ENCODE measurements at places on chromosomes 3 and 15.

DNA sequence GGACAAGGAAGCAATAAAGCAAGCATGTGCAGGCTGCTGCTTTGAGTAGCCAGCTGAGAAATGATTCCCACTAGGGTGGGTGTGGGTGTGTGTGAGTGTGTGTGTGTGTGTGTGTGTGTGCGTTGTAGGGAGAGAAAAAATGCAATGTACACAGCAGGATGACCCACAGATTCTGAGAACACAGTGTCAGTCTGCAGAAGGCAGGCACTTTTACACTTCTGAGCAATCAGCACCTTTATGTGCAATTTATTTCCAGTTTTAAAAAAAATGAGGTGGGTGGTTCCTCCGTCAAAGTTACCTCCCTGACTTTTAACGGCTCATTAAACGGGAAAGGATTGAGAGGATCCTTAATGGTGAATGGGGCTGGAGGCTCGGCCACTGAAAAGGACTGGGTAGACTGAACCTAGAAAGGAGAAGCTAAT lies 38.5 kb upstream of the LIPC start:
- peaks cover 17% of the 10 kb centered on the region for H3K4me1 ChIP-seq
- no peaks in the 10 kb centered on the region for H3K36me3 ChIP-seq
- no peak for DNase-seq
- H3K4me3 ChIP-seq: no peak overlapping the region
- no peaks in the 10 kb centered on the region for H3K27me3 ChIP-seq

DNA sequence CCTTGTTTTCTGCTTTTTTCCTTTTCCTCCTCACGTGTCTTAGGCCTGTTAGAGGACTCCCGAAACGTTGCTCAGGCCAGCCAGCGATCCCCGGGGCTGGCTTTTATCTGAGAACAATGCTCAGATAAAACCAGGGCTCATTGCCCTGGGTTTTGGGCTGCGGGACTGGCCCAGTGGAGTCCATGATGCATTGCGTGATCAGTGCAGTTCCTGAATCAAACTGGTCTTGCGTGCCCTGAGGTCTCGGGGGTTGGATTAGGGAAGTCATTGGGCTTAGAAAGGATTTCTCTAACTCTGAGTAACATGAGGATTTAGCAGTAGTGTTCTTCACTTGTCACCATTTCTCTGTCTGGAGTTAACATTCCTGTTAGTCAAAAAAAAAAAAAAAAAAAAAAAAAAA lies 66.3 kb downstream of the CCR1 start:
- H3K4me1 ChIP-seq: no peaks in the 10 kb centered on the region
- H3K36me3 ChIP-seq: no peaks in the 10 kb centered on the region
- H3K27ac ChIP-seq: no peak overlapping the region
- H3K4me3 ChIP-seq: no peak overlapping the region
- H3K27me3 ChIP-seq: no peaks in the 10 kb centered on the region
- no peak for DNase-seq

- H3K36me3 ChIP-seq: peaks cover 14% of the 10 kb centered on the region
- H3K27ac ChIP-seq: peak overlapping the region; percentile 2
- peaks cover 40% of the 10 kb centered on the region for H3K4me1 ChIP-seq
- DNase-seq: no peak
- no peak overlapping the region for H3K4me3 ChIP-seq
- H3K27me3 ChIP-seq: no peaks in the 10 kb centered on the region
Measured at GRCh38 chr15:59335207-59335786, 37.4 kb downstream of the MYO1E start.

GRCh38 chr15:52324109-52324508 lies 28.5 kb upstream of the MYO5C start:
- H3K27me3 ChIP-seq: no peaks in the 10 kb centered on the region
- H3K4me1 ChIP-seq: no peaks in the 10 kb centered on the region
- no peak overlapping the region for H3K4me3 ChIP-seq
- no peak overlapping the region for H3K27ac ChIP-seq

DNA sequence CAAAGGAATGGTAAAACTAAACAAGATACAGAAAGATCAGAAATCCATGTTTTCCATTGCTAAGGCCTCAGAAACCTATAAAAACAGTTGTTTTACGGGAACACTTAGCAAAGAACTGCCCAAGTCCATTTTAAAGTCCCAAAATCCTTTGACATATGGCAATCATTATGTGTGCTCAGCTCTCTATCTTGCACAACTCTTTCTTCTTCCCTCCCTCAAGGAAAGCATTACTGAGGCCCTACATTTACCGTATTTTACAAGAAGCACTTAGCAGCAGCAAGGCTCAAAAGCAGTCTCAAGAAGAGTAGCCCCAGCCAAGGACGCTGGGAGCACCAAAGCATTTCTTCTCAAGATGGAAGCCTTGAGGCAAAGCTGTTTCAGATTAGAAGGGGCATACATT lies 169.6 kb upstream of the LRTM1 start:
- no peak overlapping the region for H3K4me3 ChIP-seq
- H3K4me1 ChIP-seq: no peaks in the 10 kb centered on the region
- no peak overlapping the region for H3K27ac ChIP-seq
- H3K27me3 ChIP-seq: no peaks in the 10 kb centered on the region
- H3K36me3 ChIP-seq: no peaks in the 10 kb centered on the region

DNA sequence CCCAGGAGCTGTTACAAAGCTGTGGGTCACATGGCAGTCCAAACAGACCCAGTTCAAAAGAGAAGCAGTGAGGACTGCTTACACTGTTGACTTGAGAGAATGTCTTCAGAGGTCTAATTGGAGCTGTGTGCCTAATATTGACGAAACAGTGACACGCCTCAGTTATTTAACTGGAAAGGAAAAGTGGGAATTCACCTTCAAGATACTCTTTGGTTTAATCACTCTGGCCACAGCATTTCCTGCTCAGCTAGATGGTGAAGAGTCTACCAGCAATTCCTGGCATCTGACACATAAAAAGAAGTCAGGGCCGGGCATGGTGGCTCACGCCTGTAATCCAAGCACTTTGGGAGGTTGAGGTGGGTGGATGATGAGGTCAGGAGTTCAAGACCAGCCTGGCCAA lies 326.4 kb downstream of the SV2B start:
- no peak overlapping the region for H3K27ac ChIP-seq
- DNase-seq: peak; percentile 69
- no peaks in the 10 kb centered on the region for H3K27me3 ChIP-seq
- no peak overlapping the region for H3K4me3 ChIP-seq
- H3K4me1 ChIP-seq: no peaks in the 10 kb centered on the region

DNA sequence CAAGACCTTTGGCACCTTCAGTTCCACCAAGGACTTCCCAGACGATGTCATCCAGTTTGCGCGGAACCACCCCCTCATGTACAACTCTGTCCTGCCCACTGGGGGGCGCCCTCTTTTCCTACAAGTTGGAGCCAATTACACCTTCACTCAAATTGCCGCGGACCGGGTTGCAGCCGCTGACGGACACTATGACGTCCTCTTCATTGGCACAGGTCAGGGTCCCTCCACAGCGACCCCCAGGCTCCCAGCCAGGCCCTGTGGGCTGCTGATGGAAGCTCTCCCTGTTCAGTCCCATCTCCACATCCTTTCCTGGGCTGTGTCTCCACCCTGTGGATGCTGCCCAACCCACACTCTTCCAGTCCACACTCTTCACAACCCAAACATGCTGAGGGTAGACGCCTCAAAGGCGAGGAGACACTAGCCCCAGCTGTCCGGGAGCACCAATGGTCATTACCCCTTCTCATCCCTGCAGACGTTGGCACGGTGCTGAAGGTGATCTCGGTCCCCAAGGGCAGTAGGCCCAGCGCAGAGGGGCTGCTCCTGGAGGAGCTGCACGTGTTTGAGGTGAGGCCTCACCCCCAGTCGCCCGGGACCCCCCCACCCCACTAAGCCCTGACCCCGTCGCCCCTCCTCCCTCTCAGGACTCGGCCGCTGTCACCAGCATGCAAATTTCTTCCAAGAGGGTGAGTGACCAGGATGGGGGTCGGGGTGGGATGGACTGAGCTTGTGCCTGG lies 4.3 kb upstream of the LSMEM2 start:
- H3K36me3 ChIP-seq: peaks cover 48% of the 10 kb centered on the region
- H3K27me3 ChIP-seq: no peaks in the 10 kb centered on the region
- no peak overlapping the region for H3K4me3 ChIP-seq
- no peak for DNase-seq
- peaks cover 15% of the 10 kb centered on the region for H3K4me1 ChIP-seq

DNA sequence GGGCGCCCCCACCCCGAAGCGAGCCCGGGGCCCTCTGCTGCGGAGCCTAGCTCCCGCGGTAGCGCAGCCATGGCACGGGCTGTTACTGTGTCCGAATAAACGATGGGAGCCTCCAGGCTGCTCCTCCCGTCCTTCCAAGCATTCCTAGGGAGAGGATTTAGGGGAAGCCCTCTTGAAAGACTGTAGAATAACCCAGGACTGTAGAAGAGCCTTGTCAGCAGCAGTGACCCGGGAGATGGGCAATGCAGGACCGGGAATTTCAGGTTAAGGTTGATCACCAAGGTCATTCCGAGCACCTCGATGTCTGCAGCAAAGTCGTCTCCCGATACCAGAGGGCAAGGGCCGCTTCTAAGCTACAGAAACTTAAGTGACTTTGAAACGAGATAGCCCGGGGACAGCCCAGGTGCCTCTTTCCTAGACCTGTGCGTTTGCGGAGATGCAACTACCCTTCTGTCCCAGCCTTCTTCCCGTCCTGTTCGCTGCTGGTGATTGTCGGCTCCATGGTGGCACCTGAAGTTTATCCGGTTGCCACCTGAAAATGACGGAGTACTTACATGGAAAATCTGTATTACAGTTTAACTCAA lies 753 bp upstream of the MYO5A start:
- H3K27ac ChIP-seq: peak overlapping the region; percentile 28
- H3K27me3 ChIP-seq: no peaks in the 10 kb centered on the region
- no peaks in the 10 kb centered on the region for H3K36me3 ChIP-seq
- DNase-seq: no peak

DNA sequence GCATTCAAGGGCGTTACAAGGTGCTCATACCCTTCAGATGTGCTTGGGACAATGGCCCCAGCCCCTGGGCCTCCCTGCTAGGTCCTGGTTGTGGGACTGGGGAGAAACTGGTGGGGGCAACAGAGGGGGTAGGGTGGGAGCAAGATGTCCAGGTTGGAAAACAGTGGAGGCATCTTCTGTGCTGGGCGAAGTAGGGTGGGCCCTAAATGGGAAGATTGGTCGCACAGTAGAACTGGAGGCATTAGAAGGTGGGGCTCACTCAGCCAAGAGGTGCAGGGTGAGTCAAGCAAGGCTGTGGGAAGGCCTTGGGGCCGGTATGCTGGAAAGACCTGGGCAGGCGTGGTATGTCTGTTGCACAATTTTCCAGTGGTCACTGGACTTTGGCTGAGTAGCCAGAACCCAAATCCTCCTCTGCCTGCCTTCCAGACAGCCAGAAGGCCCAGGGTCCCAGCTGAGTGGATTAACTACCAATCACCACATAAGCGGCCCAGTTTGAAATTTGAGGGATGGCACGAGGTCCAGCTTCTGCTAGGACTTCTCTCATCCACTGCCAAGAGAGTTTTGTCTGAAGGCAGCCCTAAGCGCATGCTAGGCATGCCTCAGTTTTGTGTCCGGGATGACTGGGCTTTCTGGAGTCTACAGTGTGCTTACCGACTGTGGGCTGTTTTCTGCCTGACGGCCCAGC lies 74.5 kb downstream of the LSM3 start:
- DNase-seq: no peak
- H3K36me3 ChIP-seq: no peaks in the 10 kb centered on the region
- H3K4me1 ChIP-seq: no peaks in the 10 kb centered on the region
- H3K4me3 ChIP-seq: no peak overlapping the region
- H3K27ac ChIP-seq: no peak overlapping the region
- H3K27me3 ChIP-seq: no peaks in the 10 kb centered on the region

GRCh38 chr15:82231842-82232241 lies 30.7 kb downstream of the EFL1 start:
- H3K27ac ChIP-seq: no peak overlapping the region
- H3K27me3 ChIP-seq: no peaks in the 10 kb centered on the region
- peaks cover 37% of the 10 kb centered on the region for H3K36me3 ChIP-seq
- DNase-seq: no peak
- H3K4me1 ChIP-seq: no peaks in the 10 kb centered on the region

- peaks cover 65% of the 10 kb centered on the region for H3K36me3 ChIP-seq
- H3K27ac ChIP-seq: peak overlapping the region; percentile 3
- DNase-seq: no peak
Measured at GRCh38 chr3:33372218-33373081, 67.8 kb downstream of the UBP1 start.

DNA sequence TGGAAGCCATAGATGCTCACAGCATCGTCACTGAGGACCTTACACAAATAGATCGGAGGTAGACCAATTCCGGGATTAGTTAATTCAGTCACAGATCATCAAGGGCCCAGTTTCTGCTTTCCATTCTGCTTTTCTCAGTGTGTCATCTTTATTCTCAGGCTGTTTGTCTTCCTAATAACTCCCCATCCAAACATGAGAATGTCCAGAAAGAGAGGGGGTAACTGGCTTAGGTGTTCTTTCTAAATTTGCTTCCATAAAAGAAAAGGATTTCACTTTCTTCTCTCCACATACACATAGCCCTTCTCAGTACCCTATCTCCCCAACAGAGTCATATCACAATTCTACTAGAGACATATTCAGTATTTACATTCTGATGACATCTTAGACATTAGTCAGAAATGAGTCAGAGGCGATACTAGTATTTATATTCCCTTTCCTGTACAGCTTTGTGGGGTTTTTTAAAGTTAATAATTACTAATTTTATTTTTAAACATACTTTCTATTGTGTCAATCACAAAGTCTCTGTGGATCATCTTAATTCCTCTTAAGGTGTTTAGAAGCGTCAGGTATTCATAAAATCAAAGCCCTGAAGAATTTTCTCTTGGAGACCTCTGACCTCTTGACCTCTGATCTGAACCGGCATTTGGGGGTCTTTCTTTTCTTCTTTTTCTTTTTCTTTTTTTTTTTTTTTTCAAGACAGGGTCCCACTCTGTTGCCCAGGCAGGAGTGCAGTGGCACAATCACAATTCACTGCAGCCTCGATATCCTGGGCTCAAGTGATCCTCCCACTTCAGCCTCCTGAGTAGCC lies 24.3 kb upstream of the IL12A start:
- no peaks in the 10 kb centered on the region for H3K36me3 ChIP-seq
- H3K4me1 ChIP-seq: peaks cover 5% of the 10 kb centered on the region
- H3K4me3 ChIP-seq: no peak overlapping the region
- no peak for DNase-seq

- H3K27ac ChIP-seq: peak overlapping the region; percentile 38
- no peaks in the 10 kb centered on the region for H3K36me3 ChIP-seq
- H3K4me1 ChIP-seq: peaks cover 28% of the 10 kb centered on the region
Measured at GRCh38 chr3:102163039-102163817, 271.6 kb upstream of the ZPLD1 start.

- H3K27me3 ChIP-seq: no peaks in the 10 kb centered on the region
- H3K4me3 ChIP-seq: no peak overlapping the region
- H3K4me1 ChIP-seq: peaks cover 31% of the 10 kb centered on the region
- no peak for DNase-seq
- no peaks in the 10 kb centered on the region for H3K36me3 ChIP-seq
Measured at GRCh38 chr3:57709559-57709958, 16.7 kb upstream of the DENND6A start.

All from RWPE2 (cell line).